ENCODE measurements at places on chromosomes 1 and 21. TPM values are rescaled to one million over a fixed set of nuclear protein-coding genes. Genes with fewer than 3 reads are reported as not detected.

MTHFR gene
- total RNA-seq = 24.6 TPM

TRNP1 gene
- 0.07 TPM for total RNA-seq

KLF17 gene
- total RNA-seq = not detected

EFNA1 gene
- total RNA-seq = not detected

CLDN17 gene
- total RNA-seq = not detected

CDKN2C gene
- total RNA-seq = 43.5 TPM

MTOR gene
- total RNA-seq = 49.9 TPM

CTSE gene
- not detected for total RNA-seq

CACHD1 gene
- 0.09 TPM for total RNA-seq

AKR1A1 gene
- total RNA-seq = 167 TPM

RPE65 gene
- total RNA-seq = not detected

LCE1D gene
- total RNA-seq = not detected

HTR6 gene
- not detected for total RNA-seq

TCHH gene
- total RNA-seq = 0.07 TPM

SRGAP2 gene
- total RNA-seq = 83.2 TPM

TBX19 gene
- 2.5 TPM for total RNA-seq

Data from T-helper 2 cell treated with Interferon-gamma antibody and Interleukin-4, amounts not matched to agents 100 ng/mL and 5 ng/mL, for 36 hours (primary cell).